Aorta (tissue), 5 donors: ENCODE measurements at places on chromosomes 16 and 17. TPM values are rescaled to one million over a fixed set of nuclear protein-coding genes. Genes with fewer than 3 reads are reported as not detected.

- no peak for DNase-seq
These were observed 19.0 kb upstream of the CPHXL start for GRCh38 chr16:75745242-75745641.

DNA sequence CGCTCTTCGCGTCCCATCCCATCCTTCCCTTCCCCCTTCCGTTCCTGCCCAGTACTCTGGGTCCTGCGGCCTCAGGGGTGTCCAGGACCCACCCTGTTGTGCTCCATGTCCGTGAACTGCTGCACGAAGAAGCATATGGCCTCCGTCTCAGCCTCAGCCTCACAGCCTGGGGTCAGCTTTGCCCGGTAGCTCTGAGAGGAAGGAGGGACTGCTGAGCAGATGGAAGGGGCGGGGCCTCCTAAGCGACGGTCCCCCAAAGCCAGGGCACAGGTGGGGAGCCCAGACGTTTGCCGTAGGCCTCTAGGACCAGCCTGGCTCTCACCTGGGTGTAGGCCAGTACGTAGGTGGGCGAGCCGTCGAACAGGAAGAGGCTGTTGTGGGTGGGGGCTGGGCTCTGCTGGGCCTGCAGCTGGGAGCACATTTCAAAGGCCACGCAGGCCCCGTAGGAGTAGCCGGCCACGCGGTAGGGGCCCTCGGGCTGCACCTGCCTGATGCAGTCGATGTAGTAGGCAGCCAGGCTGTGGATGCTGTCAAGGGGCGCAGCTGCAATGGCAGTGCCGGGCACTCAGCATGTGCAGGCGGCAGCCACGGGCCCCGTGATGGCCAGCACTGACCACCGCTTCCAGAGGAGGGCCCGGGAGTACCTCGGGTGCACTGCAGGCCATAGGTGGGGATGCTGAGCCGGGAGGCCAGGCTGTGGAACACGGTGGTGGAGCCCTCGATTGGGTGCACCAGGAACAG is 14.6 kb upstream of the DUS1L start:
- no peak for DNase-seq

Gene RNF112
- total RNA-seq = 5.4 TPM

Gene CD7
- 2.6 TPM for total RNA-seq
